RPMI7951 (cell line): ENCODE measurements at places on chromosomes 4 and X. TPM values are rescaled to one million over a fixed set of nuclear protein-coding genes. Genes with fewer than 3 reads are reported as not detected.
A peak's percentile ranks its signal among the peaks of the same experiment; 100 is the strongest.

DNA sequence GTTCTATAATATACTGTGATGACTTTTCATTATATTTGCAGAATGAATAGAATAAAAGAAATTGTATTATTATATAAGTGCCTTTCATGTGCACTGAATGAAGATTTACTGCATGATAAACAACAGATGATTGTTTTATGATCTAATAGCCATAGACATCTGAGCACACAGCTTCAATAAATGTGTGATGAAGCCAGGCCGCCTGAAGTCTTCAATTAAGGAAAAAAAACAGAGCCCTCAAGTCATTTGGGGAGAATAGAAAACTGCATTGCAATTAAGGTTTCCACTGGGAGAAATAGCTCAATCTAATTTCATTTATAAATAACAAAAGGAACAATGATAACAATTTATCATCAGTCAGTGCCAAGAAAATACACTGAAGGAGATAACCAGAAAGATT, 955.2 kb downstream of the FSTL5 start:
- no peak for DNase-seq

DNA sequence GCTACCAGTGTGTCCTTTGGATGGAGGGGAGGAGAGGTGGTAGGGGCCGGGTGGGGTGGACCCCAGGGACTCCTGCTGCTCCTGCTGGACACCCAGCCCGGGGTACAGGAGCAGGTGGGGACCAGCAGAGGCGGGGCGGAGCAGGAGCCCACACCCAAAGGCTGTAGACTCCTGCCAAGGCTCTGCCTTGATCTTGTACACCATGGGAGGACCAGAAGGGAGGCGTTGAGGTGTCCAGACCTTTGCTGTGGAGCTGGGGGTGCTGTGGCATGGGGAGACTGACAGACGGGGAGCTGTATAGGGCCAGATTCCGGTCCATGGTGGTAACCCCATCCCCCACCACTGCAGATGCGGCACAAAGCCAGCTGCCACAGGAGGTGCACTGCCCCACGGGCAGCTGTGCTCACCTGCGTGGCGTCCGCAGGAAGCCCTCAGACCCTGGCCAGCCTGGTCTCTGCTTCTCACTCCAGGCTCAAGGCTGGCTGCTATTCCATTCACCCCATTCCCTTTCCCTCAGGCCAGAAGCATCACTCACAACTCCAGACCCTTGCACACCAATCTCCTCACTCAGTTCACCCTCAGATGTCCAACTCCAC, 5.0 kb upstream of the SLC26A1 start:
- no peak for DNase-seq

GRCh38 chrX:102835504-102836146, 101.4 kb upstream of the RAB40AL start:
- DNase-seq = peak; percentile 8

GRCh38 chrX:25726539-25726938, 411.6 kb upstream of the MAGEB18 start:
- no peak for DNase-seq

DNA sequence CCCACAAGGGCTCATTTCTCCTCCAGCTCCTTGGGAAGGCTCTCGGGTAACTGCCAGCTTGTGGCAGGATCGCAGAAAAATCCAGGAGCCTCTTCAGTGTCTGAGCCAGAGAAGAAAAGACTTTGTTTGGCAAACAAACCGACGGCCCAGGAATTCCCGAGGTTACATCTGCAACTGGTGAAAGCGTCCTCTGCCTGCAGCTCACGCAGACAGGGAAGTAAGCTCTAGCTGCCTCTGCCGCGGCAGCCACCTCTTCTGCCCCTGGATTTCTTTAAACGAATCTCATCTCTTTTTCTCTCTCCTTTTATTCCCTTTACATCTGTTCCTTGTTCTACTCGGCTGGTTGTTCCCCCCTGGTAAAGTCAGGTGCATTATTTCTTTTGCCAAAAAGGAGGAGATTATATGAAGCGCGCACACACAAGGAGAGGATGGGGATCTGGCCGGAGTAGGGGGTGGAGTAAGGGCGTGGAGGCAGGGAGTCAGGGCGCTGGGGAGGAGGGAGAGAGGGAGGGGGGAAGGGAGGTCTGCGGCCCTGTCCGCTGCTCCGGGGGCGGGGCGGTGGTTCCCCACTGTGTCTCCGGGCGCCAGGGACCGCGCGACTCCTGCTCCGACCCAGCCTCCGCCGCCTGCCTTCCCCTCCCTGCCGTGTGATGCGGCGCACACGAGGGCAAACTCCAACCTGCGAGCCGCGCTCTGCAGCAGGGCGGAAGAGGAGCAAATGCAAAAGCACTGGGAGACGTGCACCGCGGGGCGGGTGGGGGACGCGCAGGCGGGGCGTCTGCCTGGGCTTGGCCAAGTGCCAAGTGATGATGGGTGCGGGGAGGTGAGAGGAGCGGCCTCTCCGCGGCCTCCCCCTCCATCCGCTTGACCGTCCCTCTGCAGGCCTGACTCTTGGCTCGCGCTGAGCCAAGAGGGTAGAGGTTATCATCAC, at the start of gene DCHS2:
Gene DCHS2, minus strand, starts transcription at position 459 of the 931 bp plus-strand sequence. Its CDS starts 444 bp downstream, at position 15.
- DNase-seq = no peak

- DNase-seq = no peak
Measured at GRCh38 chr4:67130411-67130810, 414.9 kb downstream of the CENPC start.

GRCh38 chr4:10963958-10964703, 279.6 kb upstream of the CLNK start:
- no peak for DNase-seq

- peak; percentile 15 for DNase-seq
Measured at GRCh38 chr4:3657902-3658529, 108.2 kb upstream of the ADRA2C start.

DNA sequence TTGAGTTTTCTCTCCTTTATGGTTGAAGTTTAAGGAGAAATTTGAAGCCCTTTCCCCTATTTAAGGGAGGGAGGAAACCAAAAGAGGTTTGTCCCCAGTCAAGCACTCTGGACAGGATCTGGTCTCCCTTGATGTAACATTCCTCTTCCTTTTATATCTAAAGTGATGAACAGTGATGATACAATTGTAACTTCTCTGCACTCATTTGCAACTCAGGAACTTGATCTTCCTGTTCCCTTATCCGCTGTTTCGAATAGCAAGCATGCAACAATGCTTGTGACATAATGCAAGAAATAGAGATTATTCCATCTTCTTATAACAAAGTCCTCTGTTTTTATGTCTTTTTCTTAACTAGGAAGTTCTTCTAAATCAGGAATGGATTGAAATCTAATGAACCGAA, 18.3 kb downstream of the ALPK1 start:
- no peak for DNase-seq

- DNase-seq = no peak
Measured at GRCh38 chrX:31057691-31058090, 14.2 kb downstream of the FTHL17 start.

- DNase-seq = no peak
Measured at GRCh38 chrX:32395878-32396277, 815.5 kb downstream of the DMD start.

GRCh38 chr4:80709082-80709869, 321.2 kb upstream of the BMP3 start:
- no peak for DNase-seq

GRCh38 chrX:147228153-147228552, 413.6 kb upstream of the CXorf51A start:
- no peak for DNase-seq

GRCh38 chrX:107450823-107451509, 1.5 kb downstream of the FRMPD3 start:
- DNase-seq = no peak

DNA sequence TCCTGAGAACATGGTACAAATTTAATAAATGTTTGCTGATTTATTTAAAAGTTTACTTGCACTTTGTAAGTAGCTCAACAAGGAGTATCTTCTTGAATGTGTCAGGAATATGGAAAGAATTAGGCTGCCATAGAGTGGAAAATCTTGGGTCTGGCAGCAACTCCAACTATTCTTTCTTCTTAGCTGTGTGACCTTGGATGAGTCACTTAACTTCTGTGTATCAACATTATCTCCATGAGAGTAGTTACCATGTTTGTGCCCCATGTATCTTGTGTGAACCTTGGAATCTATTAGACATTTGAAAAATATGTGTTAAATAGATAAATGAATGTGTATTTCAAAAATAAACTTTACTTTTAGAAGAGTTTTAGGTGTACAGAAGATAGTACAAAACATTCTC, 348.8 kb downstream of the GBA3 start:
- DNase-seq = peak; percentile 26

GRCh38 chr4:128355305-128355704, 67.7 kb upstream of the PGRMC2 start:
- peak; percentile 29 for DNase-seq

DNA sequence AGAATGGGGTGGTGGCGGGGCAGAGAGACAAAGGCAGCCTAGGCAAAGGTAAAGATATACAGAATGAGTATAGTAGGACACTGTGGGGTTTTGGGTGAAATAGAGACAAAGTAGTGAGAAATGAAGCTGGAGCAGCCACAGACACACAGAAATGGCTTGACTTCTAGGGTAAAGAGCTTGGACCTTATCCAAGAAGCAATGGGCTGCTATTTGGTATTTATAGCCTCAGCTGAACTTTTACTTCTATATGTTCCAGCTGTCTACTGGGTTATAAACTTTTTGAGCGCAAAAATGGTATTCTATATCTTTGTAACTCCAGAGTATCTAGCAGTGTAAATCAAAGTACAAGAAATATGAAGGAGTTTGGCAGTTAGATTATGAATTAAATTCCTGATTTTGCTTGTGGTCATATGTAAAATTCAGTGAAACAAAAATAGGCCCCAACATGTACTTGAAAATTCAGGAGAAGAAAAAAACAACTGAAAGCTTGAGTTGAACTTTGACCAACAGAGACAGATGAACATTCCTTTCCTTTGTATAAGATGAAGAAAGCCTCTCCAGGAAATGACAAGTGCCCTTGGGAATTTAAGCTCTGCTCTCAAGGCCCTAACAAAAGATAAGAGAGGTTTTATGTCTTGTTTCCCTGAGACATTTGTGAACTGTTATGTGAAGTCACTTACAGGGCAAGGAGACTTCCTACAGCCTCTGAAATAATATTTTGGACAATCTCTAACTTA, 354.1 kb downstream of the CHIC1 start:
- peak; percentile 91 for DNase-seq

DNA sequence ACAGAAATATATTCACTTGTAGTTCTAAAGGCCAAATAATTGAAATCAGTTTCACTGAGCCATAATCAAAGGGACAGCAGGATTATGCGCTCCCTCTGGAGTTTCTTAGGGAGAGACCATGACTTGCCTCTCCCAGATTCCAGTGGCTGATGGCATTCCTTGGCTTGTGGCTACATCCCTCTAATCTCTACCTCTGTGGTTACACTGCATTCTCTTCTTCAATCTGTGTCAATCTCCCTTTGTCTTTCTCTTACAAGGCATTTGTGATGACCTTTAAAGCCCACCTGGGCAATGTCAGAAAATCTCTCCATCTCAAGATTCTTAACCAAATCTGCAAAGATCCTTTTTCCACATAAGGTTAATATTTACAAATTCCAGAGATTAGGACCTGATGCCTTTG, 260.2 kb downstream of the UNC5C start:
- no peak for DNase-seq

DNA sequence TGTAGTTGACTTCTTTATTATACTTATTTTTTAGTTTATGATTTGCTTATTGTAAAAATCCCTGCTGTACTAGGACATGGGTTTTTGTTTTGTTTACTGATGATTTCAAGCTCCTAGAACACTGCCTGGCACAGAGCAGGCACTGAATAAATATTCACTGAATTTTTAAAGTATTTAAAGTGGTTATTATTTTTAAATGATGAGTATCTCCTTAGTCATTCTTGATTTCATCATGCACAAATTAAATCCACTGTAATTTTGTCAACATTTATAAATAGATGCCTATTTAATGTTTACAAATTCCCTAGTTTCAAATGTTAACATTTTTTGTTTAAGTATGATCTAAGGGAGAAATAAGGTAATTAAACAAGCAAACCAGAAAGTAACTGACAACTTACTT, 367.9 kb upstream of the SLIT2 start:
- DNase-seq = no peak

DNA sequence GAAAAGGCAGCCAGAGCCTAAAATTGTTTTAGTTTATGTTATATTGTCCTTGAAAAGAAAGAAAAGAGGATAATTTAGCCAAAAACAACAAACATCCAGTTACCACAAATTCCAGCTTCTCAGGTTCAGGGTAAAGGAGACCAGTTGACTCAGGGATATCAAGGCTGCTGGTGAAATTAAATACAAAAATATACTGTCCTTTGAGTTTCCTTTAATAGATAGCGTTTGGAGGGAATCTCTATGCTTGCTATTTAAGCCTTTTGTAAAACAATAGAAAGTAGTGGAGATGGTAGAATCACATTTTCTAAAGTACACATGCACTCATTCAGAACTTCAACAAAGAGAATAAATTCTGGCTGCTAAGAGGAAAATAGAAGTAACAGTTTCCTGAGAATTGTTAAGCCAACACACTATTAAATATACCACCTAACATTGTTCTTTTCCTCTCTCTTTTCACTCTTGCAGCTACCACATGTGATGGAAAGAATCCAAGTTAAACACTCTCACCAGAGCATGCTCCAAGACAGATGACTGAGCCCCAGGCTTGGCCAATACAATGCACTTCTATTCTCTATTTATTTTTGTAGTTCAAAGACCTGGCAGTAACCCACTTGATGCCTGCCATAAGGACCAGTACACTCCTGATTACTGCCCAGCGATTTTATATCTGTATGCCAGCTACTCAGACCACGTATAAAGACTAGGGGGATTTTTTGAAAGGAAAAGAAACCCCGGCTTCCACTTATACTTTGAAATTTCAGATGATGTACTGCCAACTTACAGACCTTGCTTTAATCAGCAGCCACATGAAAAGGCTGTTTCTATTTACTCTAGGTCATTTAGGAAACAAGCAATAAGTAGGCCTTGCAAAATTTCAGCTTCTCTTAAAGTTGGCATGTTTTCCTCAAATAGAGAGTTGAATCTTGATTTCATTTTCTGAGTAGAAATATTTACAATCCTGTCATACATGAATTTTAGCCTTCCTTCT, 756.9 kb downstream of the FAT4 start:
- peak; percentile 56 for DNase-seq

GYPE gene
- total RNA-seq = not detected in 2 replicates

EPGN gene
- 0.59 and 0.72 TPM in 2 replicates for total RNA-seq

MAGEC1 gene
- total RNA-seq = under 0.01 and 0.10 TPM in 2 replicates

ATP6AP2 gene
- 181 and 233 TPM in 2 replicates for total RNA-seq

MGAT4D gene
- total RNA-seq = not detected in 2 replicates

SYTL4 gene
- total RNA-seq = 0.88 and 1.3 TPM in 2 replicates

LRCH2 gene
- not detected in 2 replicates for total RNA-seq

POU4F2 gene
- not detected in 2 replicates for total RNA-seq

FSTL5 gene
- 13.2 and 16.3 TPM in 2 replicates for total RNA-seq

NFKB1 gene
- total RNA-seq = 16.6 and 19.1 TPM in 2 replicates

RNF150 gene
- 0.68 and 0.96 TPM in 2 replicates for total RNA-seq

MUC7 gene
- total RNA-seq = not detected in 2 replicates

PRSS12 gene
- total RNA-seq = 0.12 and 0.20 TPM in 2 replicates

SERPINA7 gene
- not detected in 2 replicates for total RNA-seq

TKTL1 gene
- not detected in 2 replicates for total RNA-seq

CLDN34 gene
- total RNA-seq = 0.29 TPM in 1 of 2 replicates, not detected in the other

MAGEA4 gene
- 0.59 and 0.60 TPM in 2 replicates for total RNA-seq

PDGFC gene
- total RNA-seq = 54.7 and 58.9 TPM in 2 replicates

ANKRD50 gene
- 9.5 and 11.4 TPM in 2 replicates for total RNA-seq
